ENCODE measurements at places on chromosomes 13 and 19.

DNA sequence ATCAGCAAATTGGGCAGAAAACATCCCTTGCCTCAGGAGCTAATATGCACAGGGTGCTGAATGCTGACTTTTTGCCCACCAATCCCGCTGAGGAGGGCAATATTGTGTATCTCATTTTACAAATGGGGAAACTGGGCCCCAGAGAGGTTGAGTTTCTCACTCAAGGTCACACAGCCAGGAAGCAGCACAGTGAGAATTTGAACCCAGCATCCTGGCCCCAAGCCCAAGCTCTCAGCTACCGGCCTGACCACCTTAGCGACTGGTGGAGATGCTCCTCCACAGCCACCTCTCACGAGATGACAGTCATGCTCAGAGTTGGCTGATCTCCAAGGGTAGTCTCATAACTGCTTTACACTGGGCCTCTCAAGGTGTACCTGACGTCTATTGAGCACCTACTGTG is 3.5 kb downstream of the FBXW9 start:
- no peak for DNase-seq

- DNase-seq: no peak
These were observed 30.4 kb upstream of the CEACAM21 start for GRCh38 chr19:41545547-41545946.

- DNase-seq: no peak
These were observed 23.1 kb downstream of the SIAH3 start for GRCh38 chr13:45828256-45828968.

- no peak for DNase-seq
These were observed 6.7 kb upstream of the FCGBP start for GRCh38 chr19:39941151-39941550.

DNA sequence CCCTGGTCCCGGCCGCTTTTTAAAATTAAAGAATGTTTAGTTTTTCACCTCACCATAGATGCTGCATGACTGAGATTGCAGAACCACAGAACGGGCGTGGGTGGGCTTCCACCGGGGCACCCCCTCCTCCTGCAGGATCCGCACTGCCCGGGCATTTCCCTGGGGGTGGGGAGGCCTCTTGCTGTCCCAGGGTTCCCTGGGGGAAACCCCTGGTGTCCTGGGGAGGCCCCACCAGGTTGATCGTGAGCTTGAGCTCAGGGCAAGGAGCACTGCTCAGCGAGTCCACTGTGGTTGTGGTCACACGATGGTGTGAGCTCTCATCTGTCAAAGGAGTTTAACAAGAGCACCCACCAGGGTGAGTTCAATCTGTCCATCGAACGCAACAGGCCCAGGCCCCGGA is 11.4 kb upstream of the TCF3 start:
- DNase-seq: no peak

GRCh38 chr13:32902874-32903273 is 113.3 kb upstream of the KL start:
- DNase-seq: peak; percentile 70

DNA sequence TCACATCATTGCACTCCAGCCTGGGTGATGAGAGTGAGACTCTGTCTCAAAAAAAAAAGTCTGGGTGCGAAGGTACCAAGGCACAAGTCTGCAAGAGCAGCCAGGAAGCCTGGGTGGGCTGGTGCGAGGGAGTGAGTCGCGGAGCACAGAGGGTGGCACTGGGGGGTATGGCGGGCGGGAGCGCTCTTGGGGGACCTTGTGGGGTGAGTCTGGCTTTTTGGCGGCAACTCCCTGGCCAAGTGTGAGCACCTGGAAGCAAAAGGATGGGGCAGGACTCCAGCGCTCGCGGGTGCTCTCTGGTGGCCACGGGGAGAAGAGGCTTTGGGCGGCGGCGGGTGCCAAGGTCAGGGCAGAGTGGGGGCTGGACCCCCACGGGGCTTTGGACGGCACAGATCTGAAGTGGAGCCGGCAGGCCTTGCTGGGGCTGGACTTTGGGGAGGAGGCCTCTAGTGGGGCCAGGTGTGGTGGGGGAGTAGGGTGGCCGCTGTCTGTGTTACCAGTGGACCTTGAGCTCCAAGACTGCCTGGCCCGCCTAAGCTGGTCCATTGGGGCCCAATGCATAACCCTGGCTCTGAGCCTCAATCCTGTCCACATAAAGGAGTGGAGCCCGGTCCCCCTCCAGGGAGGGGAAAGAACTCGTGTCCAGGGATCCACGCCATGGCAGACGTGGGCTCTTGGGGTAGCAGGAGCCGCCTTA is 1.6 kb downstream of the P2RY11 start:
- DNase-seq: peak; percentile 77

- DNase-seq: no peak
These were observed 1346.0 kb upstream of the SPRY2 start for GRCh38 chr13:81686877-81687276.

- DNase-seq: no peak
These were observed 408.2 kb downstream of the TBC1D4 start for GRCh38 chr13:75073786-75074185.

GRCh38 chr19:17860993-17861360 is 1.3 kb downstream of the RPL18A start:
- no peak for DNase-seq

DNA sequence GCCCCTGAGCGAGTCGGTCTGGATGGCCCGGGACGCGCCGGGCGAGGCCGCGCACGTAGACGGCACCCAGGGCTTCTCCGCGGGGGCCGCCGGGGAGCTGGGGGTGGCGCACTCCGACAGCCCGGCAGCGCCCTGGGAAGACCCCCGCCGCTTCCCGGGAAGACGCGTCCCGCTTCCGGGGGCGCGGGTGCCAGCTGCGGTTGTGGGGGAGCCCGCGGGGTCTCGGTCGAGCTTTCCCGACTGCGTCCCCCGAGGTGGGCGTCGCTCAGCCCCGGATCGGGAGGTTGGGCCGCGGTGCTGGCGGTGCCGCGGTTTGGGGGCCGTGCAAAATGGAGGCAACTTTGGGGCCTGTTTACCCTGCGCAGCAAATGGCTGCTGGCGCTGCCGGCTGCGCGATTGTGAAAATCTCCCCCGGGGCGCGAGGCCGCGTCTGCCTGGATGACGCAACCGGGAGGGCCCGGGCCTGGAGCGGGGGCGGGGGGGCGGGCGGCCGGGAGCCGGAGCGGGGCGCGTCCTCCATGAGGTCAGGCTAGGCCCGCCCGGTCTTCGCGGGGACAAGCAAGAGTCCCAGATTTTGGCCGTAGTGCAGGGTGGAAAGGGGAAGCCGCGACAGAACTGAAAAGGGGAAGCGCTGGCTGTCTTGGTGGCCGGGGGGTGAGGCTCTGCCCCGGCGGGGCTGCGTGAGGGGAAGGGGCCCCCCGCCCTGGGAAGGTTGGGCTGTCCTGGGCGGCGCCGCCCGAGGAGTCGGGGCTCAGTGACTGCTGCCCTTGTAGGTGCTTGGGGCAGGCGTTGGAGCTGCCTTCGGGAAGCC is 11.3 kb downstream of the PEAK3 start:
- DNase-seq: peak; percentile 55

DNA sequence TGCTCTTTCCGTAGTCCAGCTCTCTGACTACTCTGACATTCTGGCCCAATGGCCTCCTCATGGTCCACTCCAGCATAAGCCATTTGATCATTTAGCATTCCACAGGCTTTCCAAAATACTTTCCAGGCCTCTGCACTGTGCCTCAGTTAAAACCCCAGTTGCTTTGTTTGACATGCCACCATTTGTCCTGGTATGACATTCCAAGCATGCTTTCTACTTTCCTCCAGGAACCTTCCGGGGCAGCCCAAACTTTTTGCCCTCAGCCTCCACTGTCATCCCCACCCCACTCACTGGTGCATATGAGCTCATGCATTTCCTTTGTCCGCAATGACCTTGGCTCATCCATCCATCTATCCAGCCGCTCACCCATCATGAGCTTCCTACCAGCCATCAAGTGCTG is 41.8 kb upstream of the WASF3 start:
- peak; percentile 52 for DNase-seq

- DNase-seq: no peak
These were observed 5.3 kb upstream of the NRTN start for GRCh38 chr19:5799247-5800241.

DNA sequence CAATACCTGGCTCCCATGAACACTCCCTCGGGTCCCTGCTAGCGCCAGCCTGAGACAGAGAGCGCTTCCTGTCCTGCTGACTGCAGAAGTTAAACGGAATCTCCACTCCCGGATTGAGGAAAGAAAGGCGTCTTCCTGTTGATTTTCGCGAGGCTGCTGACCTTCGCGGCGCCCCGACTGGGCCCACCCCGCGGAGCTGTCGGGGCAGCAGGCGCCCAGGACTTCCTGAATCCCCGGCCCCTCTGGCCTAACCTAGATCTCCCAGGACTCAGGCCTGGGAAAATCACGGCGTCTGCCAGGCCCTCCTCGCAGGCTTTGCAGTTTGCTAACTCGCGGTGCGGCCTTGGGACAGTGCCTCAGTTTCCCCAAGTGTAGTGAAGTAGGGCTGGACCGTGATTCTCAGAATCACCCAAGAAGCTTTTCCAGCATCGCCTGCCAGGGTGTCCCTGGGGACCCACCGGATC is 108.8 kb downstream of the KCTD15 start:
- peak; percentile 74 for DNase-seq

Data from ELF-1 (cell line).